Activated T-cell treated with anti-CD3 and anti-CD28 coated beads, Interleukin-2, amount 50 U/mL, for 72 hours (primary cell): ENCODE measurements at places on chromosomes 12 and 14.

GRCh38 chr14:69754487-69754886, 12.5 kb upstream of the SRSF5 start:
- no peak for DNase-seq

DNA sequence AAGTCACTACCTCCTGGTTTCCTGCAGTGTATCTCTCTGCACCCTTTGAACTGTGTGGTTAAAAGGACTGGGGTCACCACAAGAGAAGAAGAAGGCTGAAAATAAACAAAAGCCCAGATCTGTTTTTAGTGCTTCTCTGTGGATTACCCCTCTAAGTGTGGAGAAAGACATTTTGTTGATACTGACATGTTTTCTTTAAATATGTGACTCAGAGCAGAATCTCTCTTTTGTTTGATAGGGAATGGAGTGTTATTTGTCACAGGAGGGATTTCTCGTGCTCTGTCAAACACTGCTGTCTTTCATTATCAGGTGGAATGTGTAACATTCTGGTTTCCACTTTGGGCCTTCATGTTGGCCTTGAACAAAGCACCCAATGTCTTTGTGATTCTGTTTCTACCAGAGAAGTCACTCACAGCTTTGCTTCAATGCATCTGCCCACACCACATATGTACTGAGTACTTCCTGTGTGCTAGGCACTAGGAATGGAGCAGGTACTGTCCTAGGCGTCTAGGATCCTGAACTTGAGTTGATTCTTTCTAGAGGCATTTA, 82.1 kb downstream of the PLXNC1 start:
- DNase-seq: no peak

- no peak for DNase-seq
Observed at GRCh38 chr14:38502239-38502638, 246.3 kb upstream of the CLEC14A start.

GRCh38 chr12:21559855-21560569, 33.9 kb downstream of the SPX start:
- no peak for DNase-seq

GRCh38 chr14:67464377-67464776, 24.1 kb downstream of the TMEM229B start:
- no peak for DNase-seq

DNA sequence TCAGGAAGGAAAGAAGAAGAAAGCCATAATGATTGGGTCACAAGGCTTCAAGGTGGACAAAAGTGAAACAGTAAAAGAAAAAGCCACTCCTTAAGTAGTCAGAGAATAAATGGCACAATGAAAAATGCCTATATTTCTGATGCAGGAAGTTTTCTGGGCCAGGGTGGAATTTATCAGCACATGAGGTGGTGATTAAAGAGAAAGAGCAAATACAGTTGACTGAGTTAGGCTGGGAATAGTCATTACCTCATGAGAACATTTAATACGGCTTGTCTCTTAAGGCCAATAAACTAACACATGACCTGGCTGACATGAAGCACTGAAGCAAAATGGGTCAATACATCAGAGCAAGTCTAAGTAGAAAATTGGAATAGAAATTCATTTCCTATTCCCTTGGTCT, 499.7 kb downstream of the TMTC2 start:
- no peak for DNase-seq

DNA sequence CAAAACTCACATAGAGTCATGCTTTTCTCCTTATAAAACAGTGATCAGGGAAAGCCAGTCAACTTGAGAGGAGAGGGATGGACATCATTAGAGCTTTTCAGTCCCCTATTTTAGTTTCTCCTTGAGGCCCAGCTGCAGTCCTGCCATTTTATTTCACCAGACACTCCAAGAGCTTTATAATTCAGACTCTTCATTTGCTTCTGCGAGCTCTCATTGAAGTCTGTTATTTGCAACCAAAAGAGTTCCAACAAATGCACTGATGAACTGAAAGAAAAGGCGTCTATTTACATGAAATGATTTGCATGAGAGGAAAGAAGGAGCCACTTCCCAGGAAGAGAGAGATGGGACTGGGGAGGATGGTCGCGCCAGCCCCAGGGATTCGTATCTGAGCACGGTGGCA, 86.8 kb downstream of the NDUFA12 start:
- DNase-seq: no peak
